T-cell (primary cell): ENCODE measurements at places on chromosomes 6 and 20. TPM values are rescaled to one million over a fixed set of nuclear protein-coding genes. Genes with fewer than 3 reads are reported as not detected.

- DNase-seq, result no peak
- no peak overlapping the region for H3K27ac ChIP-seq
- no peaks in the 10 kb centered on the region for H3K4me1 ChIP-seq
- H3K4me3 ChIP-seq, result no peak overlapping the region
Measured at GRCh38 chr6:142651384-142651783, 293.6 kb downstream of the HIVEP2 start.

- no peaks in the 10 kb centered on the region for H3K36me3 ChIP-seq
- no peak overlapping the region for H3K4me3 ChIP-seq
- no peaks in the 10 kb centered on the region for H3K4me1 ChIP-seq
- no peak for DNase-seq
Measured at GRCh38 chr6:46715141-46715540, 20.0 kb downstream of the PLA2G7 start.

GRCh38 chr6:1486387-1486786 lies 97.0 kb downstream of the FOXF2 start:
- no peak overlapping the region for H3K27ac ChIP-seq
- H3K36me3 ChIP-seq, result no peaks in the 10 kb centered on the region
- no peak overlapping the region for H3K4me3 ChIP-seq
- DNase-seq, result no peak
- peaks cover 8% of the 10 kb centered on the region for H3K27me3 ChIP-seq
- H3K4me1 ChIP-seq, result no peaks in the 10 kb centered on the region

DNA sequence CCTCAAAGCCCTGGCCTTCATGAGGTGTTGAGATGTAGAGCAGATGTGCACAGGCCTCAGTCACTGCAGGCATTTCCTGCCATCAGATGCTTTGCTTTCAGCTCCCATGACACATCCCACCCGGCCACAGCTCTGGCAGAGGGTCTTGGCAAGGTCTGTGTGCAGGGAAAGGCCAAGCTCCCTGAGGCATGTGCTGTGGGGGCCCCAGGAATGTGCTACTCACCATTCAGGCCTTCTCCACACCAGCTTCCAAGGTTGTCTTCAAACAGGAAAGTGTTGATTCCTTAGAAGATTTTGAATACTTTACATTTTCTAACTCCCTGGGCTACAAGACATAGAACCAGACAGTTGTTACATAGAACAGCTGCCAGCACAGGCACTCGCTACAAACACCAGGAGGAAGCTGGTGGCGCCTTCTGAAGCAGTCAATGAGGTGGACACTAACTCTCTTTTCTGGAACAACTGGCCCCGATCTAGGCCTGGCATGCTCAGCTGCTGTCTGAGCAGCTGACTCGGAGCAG lies 27.8 kb downstream of the CASS4 start:
- H3K36me3 ChIP-seq, result peaks cover 7% of the 10 kb centered on the region
- peaks cover 19% of the 10 kb centered on the region for H3K4me1 ChIP-seq
- no peak overlapping the region for H3K4me3 ChIP-seq

GRCh38 chr6:95417856-95418255 lies 159.5 kb upstream of the MANEA start:
- no peak overlapping the region for H3K4me3 ChIP-seq
- H3K4me1 ChIP-seq, result no peaks in the 10 kb centered on the region
- no peak for DNase-seq
- no peak overlapping the region for H3K27ac ChIP-seq

DNA sequence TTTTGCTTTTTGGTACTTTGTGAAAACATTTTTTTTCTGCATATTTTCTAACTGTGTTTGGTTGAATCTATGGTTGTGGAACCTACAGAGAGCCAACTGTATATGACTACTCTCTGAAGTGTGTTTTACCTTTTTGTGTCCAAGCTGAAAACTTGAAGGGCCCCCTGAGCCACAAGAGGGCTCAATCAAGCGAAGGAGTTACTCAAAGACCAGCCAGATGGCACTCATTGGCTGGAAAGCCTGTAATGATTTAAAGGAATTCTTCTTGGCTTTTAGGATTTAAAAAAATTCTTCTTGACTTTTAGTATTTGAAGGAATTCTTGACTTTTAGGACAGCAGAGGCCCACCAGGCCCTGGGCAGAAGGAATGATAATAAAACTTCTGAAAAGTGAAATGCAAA lies 27.0 kb upstream of the ECI2 start:
- H3K4me3 ChIP-seq, result no peak overlapping the region
- H3K27me3 ChIP-seq, result no peaks in the 10 kb centered on the region
- no peaks in the 10 kb centered on the region for H3K36me3 ChIP-seq
- no peak overlapping the region for H3K27ac ChIP-seq
- no peak for DNase-seq

DNA sequence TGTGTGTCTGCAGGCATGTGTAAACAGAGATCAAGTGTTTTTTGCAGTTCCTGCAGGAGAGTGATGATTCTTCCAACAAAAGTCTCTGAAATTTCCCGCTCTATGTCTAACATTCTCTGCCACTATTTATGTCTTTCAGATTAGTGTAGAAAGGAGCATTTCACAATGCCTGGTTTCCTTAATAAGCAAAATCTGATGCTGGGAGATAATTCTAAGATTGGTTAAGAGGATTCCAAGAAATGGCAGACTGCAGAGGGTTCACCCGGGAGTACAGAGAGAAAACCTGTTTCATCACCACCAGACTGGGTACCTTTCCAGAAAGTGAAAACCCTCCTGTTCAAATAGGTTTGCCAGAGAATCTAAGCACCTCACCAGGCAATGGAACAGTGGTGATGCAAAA lies 62.7 kb downstream of the FOXC1 start:
- no peaks in the 10 kb centered on the region for H3K36me3 ChIP-seq
- no peaks in the 10 kb centered on the region for H3K27me3 ChIP-seq
- no peak for DNase-seq
- no peak overlapping the region for H3K4me3 ChIP-seq
- H3K4me1 ChIP-seq, result no peaks in the 10 kb centered on the region
- H3K27ac ChIP-seq, result no peak overlapping the region

- no peak for DNase-seq
- peaks cover 87% of the 10 kb centered on the region for H3K36me3 ChIP-seq
- no peak overlapping the region for H3K4me3 ChIP-seq
- H3K4me1 ChIP-seq, result peaks cover 10% of the 10 kb centered on the region
Measured at GRCh38 chr20:36926653-36927200, 24.8 kb downstream of the SAMHD1 start.

DNA sequence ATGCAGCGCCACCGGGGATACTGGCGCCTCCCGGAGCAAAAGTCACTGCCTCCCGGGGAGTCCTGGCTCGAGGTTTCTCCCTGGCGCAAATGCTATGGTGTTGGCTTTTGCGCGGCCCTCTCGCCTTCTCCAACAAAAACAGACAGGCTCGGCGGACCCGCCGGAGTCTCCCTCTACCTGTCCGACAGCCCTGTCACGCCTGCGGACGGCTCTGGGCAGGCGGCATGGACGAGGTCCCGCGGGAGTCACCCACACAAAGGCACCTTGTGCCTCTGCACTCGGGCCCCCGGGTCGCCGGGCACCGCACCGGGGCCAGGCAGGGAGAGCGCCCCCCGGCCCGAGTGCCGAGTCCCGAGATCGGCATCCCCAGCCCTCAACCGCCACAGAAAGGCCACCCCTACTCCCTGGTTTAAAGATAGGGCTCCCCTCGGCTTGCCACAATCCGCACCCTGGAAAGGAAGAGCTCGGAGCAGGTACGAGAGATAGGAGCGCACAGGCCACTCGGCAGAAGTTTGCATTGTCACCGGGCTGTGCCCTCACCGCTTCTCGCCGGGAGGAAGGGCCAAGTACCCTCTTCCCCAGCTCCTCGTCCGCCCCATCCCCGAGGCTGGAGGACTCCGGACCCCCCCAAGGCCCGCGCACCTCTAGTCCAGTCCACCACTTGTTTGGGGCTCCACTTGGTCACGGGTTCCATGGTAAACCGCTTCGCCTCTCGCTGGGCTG lies 903 bp downstream of the CNKSR3 start:
- peak overlapping the region; percentile 74 for H3K4me3 ChIP-seq
- no peaks in the 10 kb centered on the region for H3K27me3 ChIP-seq
- H3K36me3 ChIP-seq, result no peaks in the 10 kb centered on the region
- H3K4me1 ChIP-seq, result peaks cover 10% of the 10 kb centered on the region
- H3K27ac ChIP-seq, result no peak overlapping the region

TRIM10 gene
- total RNA-seq, result not detected
